ENCODE measurements at places on chromosomes 7 and 10.
A peak's percentile ranks its signal among the peaks of the same experiment; 100 is the strongest.

- DNase-seq: no peak
Measured at GRCh38 chr10:123743441-123744223, 77.5 kb downstream of the GPR26 start.

- DNase-seq: no peak
Measured at GRCh38 chr10:30842894-30843293, 188.8 kb downstream of the ZNF438 start.

DNA sequence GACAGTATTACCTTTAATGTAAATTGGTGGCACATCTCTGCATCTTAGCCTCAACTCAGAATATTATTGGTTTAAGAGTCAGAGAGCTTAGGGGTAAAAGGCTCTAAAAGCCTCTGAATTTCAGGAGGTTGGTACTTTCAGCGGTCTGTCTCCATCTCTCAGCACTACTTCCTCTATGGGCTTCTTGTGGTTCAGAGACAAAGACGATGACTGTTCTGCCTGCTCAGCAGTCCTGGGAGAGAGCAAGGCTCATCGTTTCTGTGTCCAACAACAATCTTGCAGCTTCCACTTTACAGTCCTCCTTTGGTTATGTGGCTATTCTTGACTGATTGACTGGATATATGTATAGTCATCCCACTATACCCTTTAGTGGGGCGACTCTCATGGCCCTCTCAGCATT, 394.7 kb downstream of the AUTS2 start:
- no peak for DNase-seq

GRCh38 chr10:132885451-132886210, 56.7 kb downstream of the CFAP46 start:
- DNase-seq: no peak

DNA sequence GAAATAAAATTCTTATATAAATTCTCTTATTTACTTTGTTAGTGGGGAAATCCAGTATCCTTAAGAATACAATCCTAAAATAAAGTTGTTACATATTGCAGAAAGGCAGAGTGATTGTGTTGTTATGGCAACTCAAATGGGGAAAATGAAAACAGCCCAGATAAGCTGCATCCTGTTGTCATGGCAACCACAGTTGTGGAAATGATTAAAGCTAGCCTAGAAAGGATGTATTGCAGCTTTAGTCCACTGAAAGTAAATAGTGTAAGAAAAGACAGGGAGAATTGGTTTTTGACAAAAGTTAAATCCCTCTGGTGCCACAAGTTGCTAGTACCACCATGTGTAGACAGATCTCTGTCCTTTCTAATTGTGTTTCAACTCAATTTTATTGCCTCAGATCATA, 43.2 kb downstream of the BTRC start:
- DNase-seq: peak; percentile 85

DNA sequence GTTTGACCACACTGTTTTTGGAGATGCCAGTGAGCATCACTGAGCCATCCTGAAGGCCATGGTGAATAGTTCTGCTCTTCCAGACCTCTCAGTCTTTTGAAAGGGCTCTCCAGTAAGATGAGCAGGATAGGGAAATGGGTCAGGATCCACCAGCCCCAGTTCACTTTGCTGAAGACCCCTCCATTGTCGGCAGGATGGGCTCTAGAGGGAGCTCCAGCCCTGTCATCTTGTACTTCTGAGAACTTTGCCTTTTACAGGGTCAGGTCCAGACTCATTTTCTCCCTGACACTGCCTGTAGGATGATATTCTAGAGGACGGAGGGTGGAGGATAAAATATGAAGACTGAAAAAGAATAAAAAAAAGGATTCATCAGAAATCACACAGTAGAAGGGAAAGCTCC, 13.1 kb downstream of the LHFPL3 start:
- peak; percentile 79 for DNase-seq

DNA sequence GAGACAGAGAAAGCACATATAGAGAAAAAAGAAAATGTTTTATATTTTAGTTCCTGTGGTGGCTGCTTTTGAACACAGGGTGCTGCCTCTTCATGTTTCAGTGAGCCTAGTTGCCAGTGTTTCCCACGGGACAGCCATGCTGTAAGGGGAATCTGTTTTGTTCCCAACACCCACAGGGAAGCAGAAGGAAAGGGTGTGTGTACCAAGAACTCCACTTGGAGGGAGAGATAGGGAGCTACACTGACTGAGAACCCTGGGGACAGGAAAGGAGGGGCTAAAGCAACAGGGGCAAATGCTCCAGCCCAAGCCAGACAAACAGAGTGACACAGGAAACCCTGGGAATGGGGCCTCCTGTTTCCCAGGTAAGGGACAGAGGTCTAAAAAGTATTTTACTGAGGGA, 40.2 kb downstream of the FRMPD2 start:
- no peak for DNase-seq

GRCh38 chr10:11434324-11434723, 177.1 kb downstream of the USP6NL start:
- DNase-seq: no peak

GRCh38 chr10:104450954-104451353, 97.3 kb downstream of the CFAP58 start:
- DNase-seq: no peak

GRCh38 chr7:12783421-12784095, 96.1 kb downstream of the ARL4A start:
- DNase-seq: no peak

- DNase-seq: no peak
Measured at GRCh38 chr7:73503229-73503628, 18.9 kb downstream of the BAZ1B start.

GRCh38 chr7:148865283-148865682, 18.8 kb downstream of the EZH2 start:
- no peak for DNase-seq

DNA sequence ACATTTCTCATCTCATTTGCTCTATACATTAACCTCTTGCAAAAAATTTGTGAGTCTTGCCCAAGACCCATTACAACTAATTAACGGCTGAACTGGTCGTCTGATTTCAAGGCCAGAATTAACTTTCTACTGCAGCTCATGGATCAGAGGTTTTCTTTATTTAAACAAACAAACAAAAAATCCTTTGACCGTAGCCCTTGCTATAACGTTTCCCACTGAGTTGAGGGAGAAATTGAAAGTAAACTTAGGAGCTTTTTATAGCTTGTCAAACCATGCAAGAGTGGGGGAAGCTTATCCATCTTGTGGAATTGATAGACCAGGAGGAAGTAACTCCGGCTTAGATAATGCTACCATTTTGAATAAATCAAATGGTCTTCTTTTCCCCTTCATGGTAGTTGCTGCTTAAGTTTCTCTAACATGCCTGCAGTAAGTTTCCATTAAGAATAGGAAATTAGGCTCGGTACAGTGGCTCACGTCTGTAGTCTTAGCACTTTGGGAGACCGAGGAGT, 3.3 kb downstream of the SRGN start:
- no peak for DNase-seq

DNA sequence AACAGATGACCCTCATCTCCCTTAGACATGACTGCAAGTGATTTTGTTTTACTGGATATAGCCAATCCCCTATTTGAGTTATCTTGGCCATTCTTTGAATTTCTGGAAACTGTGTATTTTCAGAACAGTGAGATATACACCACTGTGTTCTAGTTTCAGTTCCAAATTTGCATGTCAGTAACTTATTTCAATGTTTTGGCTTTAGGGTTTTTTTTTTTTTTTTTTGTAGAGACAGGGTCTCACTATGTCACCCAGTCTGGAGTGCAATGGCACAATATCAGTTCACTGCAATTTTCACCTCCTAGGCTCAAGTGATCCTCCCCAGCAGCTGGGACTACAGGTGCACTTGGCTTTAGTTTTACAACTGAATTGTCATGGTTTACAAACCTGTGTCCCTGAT, 67.2 kb downstream of the ATAD1 start:
- no peak for DNase-seq

DNA sequence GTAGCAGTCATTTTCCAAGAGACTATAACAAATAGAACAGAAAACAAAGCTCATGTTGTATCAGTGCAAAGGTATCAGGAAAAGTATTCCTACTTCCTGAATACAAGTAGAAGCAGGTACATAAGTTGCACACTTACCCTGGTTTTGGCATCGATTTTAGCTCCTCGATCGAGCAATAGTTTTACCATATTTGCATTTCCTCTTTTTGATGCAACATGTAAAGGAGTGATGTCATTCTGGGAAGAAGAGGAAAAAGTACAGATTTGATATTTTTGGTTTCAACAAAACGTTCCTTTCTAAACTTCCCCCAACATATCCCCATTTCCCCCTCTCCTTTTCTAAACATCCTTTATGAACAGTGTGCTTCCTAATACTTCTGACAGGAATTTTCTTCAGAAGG, 155.1 kb downstream of the ANK3 start:
- no peak for DNase-seq

DNA sequence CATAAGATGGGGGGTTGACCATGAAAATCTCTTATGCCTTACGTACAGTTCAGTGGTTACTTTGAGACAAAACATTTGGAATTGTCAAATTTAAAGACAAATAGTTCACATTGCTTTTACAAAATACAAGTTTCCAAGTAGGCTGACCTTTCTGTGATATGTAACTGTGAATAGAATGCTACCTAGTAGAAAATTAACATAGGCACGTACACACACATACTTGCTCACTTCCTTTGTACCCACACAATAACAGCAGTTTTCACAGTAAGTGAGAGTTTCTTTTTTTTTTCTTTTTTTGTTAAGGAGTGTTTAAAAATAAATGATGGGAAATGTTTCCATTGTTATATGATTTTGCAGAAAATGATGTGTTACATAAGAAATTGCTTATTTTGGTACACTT, 53.3 kb upstream of the SP8 start:
- no peak for DNase-seq

DNA sequence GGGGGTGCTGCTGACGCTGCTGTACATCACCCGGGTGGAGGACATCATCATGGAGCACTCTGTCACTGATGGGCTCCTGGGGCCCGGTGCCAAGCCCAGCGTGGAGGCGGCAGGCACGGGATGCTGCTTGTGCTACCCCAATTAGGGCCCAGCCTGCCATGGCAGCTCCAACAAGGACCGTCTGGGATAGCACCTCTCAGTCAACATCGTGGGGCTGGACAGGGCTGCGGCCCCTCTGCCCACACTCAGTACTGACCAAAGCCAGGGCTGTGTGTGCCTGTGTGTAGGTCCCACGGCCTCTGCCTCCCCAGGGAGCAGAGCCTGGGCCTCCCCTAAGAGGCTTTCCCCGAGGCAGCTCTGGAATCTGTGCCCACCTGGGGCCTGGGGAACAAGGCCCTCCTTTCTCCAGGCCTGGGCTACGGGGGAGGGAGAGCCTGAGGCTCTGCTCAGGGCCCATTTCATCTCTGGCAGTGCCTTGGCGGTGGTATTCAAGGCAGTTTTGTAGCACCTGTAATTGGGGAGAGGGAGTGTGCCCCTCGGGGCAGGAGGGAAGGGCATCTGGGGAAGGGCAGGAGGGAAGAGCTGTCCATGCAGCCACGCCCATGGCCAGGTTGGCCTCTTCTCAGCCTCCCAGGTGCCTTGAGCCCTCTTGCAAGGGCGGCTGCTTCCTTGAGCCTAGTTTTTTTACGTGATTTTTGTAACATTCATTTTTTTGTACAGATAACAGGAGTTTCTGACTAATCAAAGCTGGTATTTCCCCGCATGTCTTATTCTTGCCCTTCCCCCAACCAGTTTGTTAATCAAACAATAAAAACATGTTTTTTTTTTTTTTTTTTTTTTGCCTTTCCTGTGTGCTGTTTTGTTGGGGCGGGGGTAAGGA, 55.8 kb downstream of the TSPAN15 start:
- no peak for DNase-seq

- DNase-seq: no peak
Measured at GRCh38 chr10:126902157-126902556, 3.1 kb upstream of the DOCK1 start.

DNA sequence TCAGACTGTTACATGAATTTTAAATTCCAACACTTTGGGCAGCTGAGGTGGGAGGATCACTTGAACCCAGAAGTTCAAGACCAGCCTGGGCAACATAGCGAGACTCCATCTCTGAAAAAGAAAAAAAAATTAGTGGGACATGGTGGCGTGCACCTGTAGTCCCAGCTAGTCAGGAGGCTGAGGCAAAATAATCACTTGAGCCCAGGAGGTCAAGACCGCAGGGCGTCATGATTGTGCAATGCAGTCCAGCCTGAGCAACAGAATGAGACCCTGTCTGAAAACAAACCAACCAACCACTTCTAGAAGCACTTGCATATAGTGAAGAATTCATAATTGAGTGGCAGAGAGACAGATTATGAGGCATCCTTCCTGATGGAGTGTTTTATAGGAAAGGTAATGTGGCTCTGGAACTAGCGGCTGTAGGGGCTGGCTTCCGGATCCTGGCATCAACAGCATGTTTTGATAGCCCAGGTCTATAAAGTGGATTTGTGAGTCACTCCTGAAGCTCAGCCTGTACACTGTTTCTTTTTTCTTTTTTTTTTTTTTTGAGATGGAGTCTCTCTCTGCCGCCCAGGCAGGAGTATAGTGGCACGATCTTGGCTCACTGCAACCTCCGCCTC, 40.3 kb upstream of the RSBN1L start:
- DNase-seq: no peak

DNA sequence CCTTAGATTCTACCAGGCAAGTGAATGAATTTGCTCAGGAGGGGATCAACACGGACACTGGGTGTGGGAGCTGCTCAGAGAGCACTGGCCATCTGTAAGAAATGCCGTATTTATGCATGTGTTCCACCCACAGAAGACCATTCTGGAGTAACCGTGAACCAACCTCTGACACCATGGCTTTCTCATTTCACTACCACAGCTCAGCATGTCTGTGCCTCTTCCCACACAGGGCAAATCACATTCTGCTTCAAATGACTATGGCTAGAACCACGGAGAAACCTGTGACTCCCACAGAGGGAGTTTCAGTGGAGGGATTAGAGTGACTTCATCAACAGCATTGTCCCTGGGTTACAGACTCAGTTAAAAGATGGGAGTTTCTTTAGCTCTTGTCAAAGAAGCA, 893.4 kb downstream of the XPNPEP1 start:
- no peak for DNase-seq

Data from eye (tissue), 1 donor.